Activated CD8-positive, alpha-beta T cell treated with anti-CD3 and anti-CD28 coated beads, Interleukin-2, amount 10 ng/mL, durations not matched to agents 7 days and 5 days (primary cell): ENCODE measurements at places on chromosomes 6 and 20. TPM values are rescaled to one million over a fixed set of nuclear protein-coding genes. Genes with fewer than 3 reads are reported as not detected.

DNA sequence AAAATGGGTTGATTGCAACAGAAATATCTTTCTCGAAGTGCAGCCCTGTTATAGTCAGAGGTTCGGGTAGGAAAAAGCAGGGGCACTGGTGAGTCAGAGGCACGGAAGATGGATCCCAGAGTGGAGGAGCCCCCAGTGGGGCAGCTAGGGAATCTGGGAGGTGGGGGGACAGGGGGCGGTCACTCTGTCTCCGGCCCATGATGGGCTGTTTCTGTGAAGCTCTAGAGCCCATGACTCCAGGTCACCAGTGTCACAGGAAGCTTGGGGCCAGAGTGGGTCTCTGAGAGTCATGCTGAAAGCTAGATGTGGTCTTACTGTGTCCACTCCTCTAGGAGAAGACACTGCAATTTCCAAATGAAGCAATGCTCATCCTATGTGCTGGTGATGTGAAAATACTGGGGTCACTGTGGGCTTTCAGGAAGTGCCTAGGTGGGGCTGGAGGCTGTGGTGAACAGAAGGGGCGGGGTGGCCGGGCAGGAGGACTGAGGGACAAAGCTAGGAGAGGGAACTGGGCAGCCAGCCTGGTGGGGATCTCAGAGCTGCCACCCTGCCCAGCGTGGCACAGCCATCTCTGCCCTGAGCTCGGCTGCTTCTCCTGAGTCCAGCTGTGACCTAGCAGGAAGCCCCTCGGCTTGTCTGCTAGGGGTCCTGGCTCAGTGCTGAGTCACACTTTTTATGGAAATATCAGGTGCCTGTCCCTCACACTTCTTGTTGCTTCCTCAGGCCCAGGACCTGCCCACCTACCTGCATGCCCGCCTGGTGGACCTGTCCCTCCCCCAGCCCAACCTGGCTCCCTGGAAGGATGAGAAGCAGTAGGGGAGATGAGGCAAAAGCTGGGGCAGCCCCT lies 54.2 kb downstream of the IRF4 start:
- no peak for DNase-seq

DNA sequence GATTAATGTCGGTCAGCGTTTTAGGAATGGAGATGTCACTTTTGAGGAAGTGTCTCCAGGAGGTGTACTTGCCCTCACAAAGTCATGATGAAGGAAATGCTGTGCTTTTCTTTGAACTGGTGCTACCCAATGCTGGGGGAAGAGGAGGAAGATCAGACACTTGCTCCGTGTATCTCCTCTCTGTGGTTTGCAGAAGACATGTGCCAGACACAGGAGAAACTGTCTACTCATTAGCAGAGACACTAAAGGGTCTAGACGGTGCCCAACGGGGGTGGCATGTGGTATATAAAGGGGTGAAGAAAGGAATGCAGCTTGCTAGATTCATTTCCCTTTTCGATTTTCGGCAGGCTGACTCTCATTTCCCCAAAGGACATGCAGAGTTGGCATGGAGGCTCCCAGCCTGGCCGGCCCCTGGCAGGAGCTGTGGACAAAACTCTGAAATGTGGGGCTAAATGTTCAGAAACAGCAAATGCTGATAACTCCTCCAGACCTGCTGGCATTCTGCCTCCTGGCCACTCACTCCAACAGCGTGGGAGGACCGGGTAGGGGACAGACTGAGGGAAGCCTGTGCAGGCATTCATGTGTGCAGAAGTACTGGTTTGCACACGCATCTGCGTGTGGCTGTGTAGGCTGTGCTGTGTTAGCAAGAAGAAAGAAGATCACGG lies 59.6 kb upstream of the QKI start:
- DNase-seq, result no peak

C2 gene
- 0.26 TPM for total RNA-seq

OLIG3 gene
- 0.44 TPM for total RNA-seq

- DNase-seq, result no peak
Measured at GRCh38 chr6:134609716-134610261, 291.9 kb upstream of the SGK1 start.

DNA sequence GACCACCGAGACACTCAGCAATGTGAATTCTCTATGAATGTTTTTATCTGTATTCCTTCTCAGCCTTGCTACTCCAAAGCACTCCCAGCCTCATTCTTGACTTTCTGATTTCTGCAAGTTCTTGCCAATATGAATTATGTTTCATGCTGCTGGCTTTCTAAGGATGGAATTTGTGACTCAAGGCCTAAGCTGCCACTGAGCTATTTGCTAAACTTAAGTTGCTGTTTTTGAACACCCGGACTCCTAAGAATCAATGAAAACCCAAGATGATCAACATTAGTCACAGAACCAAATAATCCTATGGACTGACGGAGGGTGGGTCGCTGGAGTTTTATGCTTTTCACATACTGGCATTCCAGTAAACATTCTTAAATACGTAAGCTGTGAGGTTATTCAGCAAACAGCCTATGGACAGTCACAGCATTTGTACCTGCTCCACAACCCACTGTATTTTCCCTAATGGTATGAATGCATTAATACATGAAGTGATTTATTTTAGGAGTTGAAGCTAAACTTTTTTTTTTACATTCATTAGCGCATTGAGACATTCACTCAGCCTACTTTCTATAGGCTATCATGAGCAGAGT lies 8.2 kb upstream of the PXDC1 start:
- DNase-seq, result no peak

TREML2 gene
- total RNA-seq, result 24.9 TPM

IRF4 gene
- 95.2 TPM for total RNA-seq

PBOV1 gene
- not detected for total RNA-seq

DNA sequence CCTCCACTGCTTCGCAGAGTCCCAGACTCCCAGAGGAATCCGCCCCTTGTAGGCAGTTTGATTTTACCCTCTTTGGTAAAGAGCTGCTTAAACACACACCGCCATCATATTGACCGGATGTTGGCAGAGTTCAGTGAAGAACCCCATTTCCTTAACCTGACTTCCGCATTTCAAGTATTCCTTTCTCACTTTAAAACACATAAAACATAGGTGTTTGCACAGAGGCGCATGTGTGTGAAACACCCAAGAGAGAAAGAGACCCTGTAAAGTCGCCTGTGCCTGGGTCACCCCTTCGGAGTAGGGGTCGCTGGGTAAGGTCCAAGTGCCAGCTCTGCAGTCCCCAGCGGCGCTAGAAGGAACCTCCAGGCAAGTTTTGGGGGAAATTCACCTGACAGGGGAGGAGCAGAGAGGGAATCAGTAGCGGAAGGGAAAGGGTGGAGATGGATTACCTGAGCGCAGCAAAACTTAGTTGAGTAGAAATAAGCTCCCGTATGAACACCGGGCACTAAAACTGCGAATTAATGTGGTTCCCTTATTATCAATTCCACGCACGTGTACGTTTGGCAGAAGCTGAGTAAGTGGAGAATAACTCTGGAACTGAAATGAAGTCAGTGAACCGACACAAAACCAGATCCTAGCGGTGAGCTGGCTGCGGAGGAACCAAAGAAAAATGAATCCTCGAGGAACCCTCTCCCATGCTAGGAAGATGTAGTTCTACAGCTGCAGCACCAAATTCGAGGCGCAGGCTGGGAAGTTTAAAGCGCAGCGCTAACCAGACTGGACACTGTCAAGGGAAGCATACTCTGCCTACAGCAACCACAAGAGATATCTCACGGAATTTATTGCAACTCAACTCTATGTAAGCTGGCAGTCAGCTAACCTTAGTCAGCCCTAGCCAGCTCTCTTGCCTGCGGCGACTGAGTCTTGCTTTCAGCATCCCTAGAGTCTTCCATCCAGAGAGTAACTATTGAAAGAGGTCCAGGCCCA lies 3.5 kb upstream of the HTR1B start:
- no peak for DNase-seq

MBOAT1 gene
- 14.2 TPM for total RNA-seq

SIRPB1 gene
- total RNA-seq, result 1.5 TPM
